Activated CD8-positive, alpha-beta memory T cell treated with anti-CD3 and anti-CD28 coated beads, Interleukin-2, amount 10 ng/mL, durations not matched to agents 7 days and 5 days (primary cell): ENCODE measurements at places on chromosomes 4 and X. TPM values are rescaled to one million over a fixed set of nuclear protein-coding genes. Genes with fewer than 3 reads are reported as not detected.

GRCh38 chrX:11407331-11408108 lies 114.3 kb downstream of the AMELX start:
- no peaks in the 10 kb centered on the region for H3K27me3 ChIP-seq
- H3K4me1 ChIP-seq: no peaks in the 10 kb centered on the region
- no peak overlapping the region for H3K4me3 ChIP-seq
- no peak for DNase-seq
- no peaks in the 10 kb centered on the region for H3K36me3 ChIP-seq

DNA sequence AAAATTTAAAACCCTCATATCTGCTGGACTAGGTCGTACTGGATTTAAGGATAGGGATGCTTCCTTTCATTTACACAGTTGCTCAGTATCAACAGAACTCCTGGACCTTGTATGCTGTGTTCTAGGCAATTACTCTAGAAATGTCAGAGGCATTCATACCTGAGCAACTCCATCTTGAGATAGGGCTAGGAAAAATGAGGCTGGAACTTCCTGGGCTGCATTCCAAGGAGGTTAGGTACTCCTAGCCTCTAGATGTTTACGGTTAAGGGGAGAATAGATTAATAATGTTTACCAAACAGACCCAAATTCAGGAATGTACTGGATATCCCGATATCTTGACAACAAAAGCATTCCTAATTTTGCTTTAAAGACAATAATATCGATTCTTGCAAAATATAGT lies 84.7 kb upstream of the NLGN4X start:
- H3K27me3 ChIP-seq: no peaks in the 10 kb centered on the region
- H3K4me1 ChIP-seq: no peaks in the 10 kb centered on the region
- no peaks in the 10 kb centered on the region for H3K36me3 ChIP-seq
- DNase-seq: no peak

DNA sequence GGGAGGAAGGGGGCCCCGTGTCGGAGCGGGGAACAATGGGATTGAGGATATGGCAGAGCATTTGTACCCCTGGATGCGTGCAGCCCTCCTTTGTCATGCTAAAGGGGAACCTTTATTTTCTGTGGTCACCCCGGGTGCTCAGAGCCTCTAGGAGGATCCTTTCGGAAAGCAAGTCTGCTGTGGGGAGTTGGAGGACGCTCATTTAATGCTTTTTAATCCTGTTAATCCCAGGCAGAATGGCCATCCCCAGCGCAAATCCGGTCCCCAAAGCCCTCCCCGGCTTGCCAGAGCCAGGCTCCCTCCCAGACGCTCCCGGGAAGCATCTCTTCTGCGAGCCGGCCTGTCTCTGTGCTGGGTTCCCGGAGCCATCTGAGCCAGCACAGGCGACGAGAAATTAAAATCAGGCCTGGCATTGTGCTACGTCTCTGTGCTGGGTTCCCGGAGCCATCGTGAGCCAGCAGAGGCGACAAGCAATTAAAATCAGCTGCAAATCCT lies 113.2 kb upstream of the PPP2R3B start:
- no peak overlapping the region for H3K27ac ChIP-seq
- H3K36me3 ChIP-seq: peaks cover 10% of the 10 kb centered on the region
- no peaks in the 10 kb centered on the region for H3K4me1 ChIP-seq
- no peak overlapping the region for H3K4me3 ChIP-seq

DNA sequence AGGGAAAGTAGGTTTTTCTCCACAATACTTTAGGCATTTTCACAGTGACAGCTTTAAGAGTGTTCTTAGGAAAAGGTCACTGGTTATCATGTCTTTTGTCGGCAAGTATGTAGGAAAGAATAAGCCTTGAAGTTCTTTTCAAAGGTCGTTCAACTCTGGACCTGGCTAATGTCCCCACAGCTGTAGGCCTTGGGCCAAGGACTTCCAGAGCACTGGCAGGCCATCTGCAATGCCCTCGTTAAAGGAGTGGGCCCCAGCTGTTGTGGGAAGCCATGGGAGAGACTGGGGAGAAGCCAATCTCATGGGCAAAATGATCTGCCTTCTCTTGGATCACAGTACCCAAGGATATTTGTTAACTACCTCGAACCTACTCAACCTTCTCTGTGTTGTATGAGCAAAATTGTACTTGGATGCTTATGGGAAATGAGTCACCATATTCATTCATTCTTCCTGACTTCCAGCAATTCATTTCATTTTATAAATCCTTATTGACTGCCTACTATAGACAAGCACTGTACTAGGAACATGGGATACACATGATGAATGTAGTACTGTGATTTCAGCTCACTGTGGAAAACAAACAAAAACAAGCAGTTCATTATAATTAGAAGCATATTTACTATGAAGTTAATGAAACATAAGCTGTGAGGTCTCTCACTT lies 141.1 kb upstream of the KIT start:
- H3K4me3 ChIP-seq: no peak overlapping the region
- no peaks in the 10 kb centered on the region for H3K27me3 ChIP-seq
- no peaks in the 10 kb centered on the region for H3K4me1 ChIP-seq
- no peak overlapping the region for H3K27ac ChIP-seq
- no peak for DNase-seq

GRCh38 chr4:184313702-184314659 lies 96.3 kb upstream of the ENPP6 start:
- no peaks in the 10 kb centered on the region for H3K36me3 ChIP-seq
- H3K4me1 ChIP-seq: peaks cover 73% of the 10 kb centered on the region
- DNase-seq: peak; percentile 60
- H3K27ac ChIP-seq: peak overlapping the region; percentile 91

The F8A3 gene
- 10.5 TPM for total RNA-seq

DNA sequence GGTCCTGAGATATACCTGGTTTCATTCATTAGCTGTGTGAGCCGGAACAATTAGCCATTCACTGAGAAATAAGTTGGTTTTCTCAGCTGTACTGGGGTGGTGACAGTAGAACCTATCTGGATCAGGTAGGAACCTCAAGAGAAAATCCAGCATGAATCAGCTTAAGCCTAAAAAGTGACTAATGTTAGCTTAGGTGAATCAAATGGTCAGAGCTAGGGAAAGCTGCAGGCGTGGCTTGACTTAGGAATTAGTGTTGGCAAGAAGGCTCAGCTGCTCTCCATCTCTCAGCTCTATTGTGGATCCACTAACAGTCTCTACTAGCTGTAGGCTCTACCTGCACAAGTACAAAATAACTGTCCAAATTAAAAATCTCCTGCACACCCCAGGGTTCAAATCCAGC lies 1025.5 kb downstream of the RAB28 start:
- H3K27me3 ChIP-seq: no peaks in the 10 kb centered on the region
- no peaks in the 10 kb centered on the region for H3K4me1 ChIP-seq
- no peak overlapping the region for H3K4me3 ChIP-seq
- no peaks in the 10 kb centered on the region for H3K36me3 ChIP-seq

- H3K4me3 ChIP-seq: no peak overlapping the region
- no peaks in the 10 kb centered on the region for H3K4me1 ChIP-seq
- no peak overlapping the region for H3K27ac ChIP-seq
- DNase-seq: no peak
Observed at GRCh38 chr4:108058685-108059440, 69.2 kb downstream of the HADH start.

DNA sequence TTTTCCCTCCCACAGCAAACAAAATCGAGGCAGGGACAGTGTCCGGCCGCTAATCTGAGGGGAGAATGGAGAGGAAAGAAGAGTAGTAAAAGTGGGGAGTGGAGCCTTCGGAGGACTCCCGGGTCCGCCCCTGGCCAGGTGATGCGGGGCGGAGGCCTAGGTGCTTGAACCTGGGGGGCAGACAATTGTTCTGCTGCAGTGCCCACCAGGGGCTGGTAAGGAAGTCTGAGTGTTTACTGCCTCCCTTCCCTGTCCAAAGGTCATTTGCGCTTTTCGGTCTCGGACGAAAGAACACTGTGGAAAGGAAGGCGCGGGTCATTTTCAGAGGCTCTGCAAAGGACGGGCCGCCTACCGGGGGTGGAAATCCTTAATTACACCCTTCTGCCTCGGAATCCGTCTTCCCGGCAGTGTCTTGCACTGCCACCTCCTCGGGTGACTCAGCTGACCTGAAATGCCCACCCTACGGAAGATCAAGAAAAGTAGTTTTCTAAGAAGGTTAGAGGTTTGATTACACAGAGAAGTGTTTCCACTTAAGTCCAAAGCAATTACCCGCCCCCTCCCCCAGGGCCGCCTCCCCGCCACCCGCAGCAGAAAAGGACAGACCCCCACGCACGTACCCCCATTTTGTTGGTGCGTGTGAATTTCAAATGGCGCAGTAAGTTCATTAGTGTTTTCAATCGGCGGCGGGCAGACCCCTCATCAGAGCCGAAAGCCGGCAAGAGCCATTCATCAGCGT lies 99.9 kb upstream of the TENM3 start:
- no peak for DNase-seq
- H3K36me3 ChIP-seq: peaks cover 4% of the 10 kb centered on the region
- peak overlapping the region; percentile 19 for H3K27ac ChIP-seq
- H3K4me3 ChIP-seq: peak overlapping the region; percentile 44
- H3K4me1 ChIP-seq: peaks cover 17% of the 10 kb centered on the region
- H3K27me3 ChIP-seq: peaks cover 76% of the 10 kb centered on the region

The TCEAL7 gene
- not detected for total RNA-seq

- peaks cover 2% of the 10 kb centered on the region for H3K27me3 ChIP-seq
- no peak for DNase-seq
- no peak overlapping the region for H3K4me3 ChIP-seq
- no peak overlapping the region for H3K27ac ChIP-seq
- peaks cover 1% of the 10 kb centered on the region for H3K36me3 ChIP-seq
- no peaks in the 10 kb centered on the region for H3K4me1 ChIP-seq
Observed at GRCh38 chrX:46819136-46819535, 17.7 kb upstream of the RP2 start.
